NCI-H82 (cell line): ENCODE measurements at places on chromosomes 12 and 14.

DNA sequence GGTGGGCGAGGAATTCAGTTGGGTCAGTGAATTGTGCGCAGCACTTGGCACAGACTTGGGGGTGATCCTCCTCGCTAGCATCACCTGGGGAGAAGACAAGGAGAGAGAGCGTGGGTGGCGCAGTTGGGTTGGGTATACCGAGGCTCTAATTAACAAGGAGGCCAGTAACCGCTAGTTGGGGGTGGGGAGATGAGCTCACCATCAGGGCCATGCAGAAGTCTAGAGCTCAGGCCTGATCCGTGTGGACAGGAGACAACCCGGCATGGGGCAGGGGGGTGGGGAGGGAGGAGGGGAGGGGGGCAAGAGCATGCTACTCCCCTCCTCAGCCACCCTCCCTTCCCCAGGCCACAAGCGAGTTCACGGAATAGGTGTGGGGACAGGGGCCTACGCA lies 580 bp downstream of the SALL2 start:
- DNase-seq: peak; percentile 61

- DNase-seq: no peak
Measured at GRCh38 chr14:22185191-22185590, 403.8 kb downstream of the DAD1 start.

DNA sequence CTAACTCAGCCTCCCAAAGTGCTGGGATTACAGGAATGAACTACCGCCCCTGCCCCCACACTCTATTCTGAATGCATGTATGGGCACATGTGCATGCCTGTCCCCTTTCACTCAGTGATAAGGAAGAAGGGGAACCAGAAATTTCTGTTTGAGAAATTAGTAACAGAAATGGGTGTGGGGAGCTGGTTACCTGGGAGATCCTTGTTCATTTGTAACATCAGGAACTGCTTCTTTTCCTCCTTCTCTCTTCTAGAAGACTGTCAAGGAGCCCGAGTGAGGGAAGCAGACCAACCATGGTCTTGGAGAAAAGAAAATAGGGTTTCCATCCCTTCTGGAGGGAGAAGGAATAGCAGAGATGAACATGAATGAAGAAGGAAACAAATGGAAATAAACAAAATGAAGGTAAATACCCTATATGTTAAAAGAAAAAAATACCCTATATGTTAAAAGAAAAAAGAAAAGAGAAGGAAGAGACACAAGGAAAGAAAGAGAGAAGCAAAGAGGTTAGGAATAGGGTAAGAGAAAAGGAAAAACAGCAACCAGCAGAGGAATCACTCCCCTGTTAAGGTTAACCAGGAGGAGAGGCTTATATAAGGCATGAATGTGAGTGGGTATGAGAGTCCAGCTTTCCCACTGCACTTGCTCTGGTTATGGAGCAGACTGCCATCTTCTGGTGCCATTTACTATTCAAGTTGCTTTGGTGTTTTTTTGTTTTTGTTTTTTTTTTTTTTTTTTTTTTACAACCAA lies 3.3 kb downstream of the PPP1R3E start:
- peak; percentile 90 for DNase-seq

GRCh38 chr12:8834230-8834629 lies 11.8 kb downstream of the A2ML1 start:
- DNase-seq: no peak

DNA sequence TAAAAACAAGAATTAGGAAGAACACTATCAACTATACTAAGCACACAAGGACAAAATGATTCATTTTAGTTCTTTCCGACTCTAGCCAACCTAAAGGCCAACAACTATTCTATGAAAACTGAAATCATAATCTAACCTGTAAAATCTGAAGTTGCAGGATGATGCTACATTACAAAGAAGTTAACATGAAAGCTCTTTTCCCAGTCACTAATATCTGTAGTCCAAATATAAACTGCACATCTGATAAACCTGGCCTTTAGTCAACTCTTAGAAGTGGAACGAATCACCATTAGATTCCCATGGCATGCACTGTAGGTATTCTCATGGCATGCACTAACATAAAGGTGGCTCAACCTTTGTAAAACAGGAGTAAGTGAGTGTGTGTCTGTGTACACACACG lies 41.7 kb downstream of the BLTP3B start:
- no peak for DNase-seq

GRCh38 chr14:32073537-32074189 lies 3.4 kb upstream of the ARHGAP5 start:
- peak; percentile 83 for DNase-seq

DNA sequence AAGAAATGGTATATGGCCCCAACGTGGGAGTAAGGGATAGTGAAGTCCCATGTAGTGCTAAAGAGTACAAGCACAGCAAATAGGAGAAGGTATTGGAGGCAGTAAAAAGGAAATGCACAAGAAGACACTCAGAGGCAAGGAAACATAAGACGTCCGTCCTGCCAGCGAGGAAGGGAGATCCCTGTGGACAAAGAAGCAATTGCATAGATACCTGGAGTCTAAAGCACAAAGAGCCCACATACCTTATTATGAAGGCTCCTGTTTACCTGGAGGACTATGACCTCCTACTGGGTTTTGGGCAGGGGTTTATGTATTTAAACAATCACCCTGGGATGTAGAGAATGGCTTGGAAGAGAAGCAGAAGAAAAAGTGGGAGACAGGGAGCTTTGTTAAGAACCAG lies 341.2 kb upstream of the DCN start:
- no peak for DNase-seq

DNA sequence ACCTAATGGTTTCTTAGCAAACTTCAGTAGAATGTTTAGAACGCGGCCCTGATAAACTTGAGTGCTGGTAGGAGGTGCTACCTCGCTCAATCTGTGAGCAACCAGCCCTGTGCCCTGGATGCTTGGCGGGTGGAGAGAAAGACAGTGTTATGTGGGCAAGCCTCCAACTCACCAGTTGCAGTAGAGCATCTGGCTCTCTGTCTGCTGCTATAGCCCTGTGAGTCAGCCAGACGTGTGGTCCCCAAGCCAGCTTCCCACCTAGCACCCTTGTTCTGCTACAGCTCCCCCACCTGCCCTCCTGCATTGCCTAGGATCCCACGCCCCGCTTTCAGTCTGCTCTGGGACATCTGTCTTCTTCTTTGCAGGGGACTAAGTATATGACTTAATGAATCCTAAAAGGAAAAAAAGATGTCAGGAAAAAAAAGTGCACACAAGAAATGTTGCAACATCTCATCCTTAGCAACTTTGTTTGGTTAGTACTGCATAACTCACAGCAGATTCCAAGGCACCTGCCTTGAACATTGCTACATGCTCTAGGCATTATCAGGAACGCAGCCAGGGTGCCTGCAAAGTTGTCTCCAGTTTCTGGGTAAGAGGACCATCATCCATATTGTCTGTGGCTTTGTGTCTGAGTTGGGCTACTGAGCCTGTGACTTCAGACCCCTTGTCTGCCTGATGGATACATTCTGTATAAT lies 13.6 kb downstream of the SNRNP35 start:
- DNase-seq: no peak

- peak; percentile 81 for DNase-seq
Measured at GRCh38 chr12:5965950-5966383, 20.9 kb upstream of the ANO2 start.

GRCh38 chr12:83261998-83262397 lies 575.3 kb downstream of the TMTC2 start:
- peak; percentile 20 for DNase-seq

DNA sequence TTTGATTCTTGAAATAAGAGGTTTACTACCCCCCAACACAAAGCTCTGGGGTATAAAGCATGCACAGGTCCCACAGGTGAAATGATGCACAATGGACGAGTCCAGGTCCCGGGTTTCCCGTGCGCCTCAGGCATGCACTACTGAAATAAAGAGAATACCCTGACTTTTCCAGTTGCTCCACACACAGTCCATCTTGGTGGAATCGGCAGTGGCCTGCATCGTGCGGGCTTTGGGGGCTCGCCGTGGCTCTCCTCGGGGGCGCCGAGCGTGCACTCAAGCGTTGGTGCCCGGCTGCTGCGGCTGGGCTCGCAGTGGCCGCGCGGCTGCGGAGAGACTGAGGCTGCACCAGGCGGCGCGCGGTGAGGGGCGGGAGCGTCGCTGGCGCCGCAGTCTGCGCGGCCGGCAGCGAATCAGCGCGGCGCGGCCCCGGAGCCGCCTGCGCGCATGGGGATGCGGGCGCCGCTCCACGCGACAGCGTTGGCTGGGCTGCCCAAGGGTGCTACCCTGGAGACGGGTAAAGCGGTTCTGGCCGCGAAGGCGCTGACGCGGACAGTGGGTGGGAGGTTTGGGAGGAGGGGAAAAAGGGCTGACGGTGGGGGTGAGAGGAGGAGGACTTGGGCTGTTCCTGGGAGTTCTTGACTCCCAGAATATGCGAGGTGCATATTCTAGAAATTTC lies 53.8 kb upstream of the CCDC175 start:
- no peak for DNase-seq

GRCh38 chr12:6647083-6647604 lies at the start of gene ACRBP:
TSS of gene ACRBP (minus strand) at chr12:6647432. CDS start at chr12:6647366, 66 bp downstream.
- peak; percentile 76 for DNase-seq

DNA sequence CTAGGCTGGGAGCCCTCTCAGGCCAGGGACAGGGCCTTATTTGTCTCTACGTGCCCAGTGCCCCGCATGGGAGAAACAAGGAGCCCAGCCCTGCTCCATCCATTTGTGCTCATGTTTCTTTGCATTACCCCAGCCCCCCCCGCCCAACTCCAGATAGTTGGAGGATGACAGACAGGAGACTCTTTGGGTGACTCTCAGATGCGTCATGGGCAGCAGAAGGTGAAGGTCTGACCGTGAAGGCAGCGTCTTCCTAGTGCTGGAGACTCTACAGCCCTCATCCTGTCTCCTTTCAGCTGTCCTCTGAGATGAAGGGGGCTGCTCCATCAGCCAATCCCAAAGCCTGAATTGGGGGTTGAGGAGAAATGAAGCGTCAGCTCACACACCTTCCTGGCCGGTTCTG lies 283 bp upstream of the PSMB11 start:
- DNase-seq: no peak

DNA sequence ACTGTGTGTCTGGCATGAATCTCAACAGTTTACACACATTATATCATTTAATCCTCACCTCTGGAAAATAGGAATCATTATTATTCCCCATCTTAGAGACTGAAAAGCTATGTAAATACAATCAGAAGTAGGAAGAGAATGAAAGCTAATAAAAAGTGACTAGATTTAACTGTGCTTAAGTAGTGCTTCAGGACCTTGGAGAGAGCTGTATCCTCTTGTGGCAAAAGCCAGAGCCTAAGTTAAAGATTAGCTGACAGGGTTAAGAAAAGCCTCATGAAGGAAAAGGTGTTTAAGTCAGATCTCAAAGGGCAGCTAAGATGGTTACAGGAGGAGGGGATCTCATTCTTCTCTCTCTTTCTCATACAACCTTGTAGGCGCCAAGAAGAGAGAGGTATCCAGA lies 65.3 kb upstream of the TMEM233 start:
- DNase-seq: no peak

DNA sequence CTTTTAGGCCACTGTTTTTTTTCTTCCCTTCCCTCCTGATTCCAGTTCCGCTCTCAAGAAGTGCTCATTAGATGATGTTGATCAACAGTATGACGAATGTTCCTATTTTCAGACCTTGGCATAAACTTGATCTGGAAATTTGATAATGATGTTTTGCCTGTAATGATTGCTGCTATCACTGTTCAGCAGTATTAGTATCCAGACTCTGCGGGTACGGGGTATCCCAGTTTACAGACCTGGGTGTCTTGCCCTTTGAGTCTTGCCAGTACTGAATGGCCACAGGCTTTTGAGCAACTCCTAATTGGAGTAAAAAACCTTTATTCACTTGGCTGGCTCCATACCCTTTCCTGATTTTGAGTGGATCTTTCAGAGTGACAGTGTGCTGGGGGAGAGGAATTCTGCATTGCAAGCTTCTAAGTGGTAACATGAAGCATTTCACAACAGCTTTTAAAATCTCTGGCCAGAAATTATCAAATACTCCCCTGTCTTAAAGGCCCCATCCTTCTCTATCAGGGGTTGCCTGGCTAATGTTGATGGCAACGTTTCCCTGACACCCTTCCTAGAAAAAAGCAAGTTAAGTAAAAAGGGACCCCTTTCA lies 5.9 kb upstream of the ASB8 start:
- DNase-seq: no peak

- no peak for DNase-seq
Measured at GRCh38 chr12:76471579-76471978, 88.0 kb downstream of the OSBPL8 start.

DNA sequence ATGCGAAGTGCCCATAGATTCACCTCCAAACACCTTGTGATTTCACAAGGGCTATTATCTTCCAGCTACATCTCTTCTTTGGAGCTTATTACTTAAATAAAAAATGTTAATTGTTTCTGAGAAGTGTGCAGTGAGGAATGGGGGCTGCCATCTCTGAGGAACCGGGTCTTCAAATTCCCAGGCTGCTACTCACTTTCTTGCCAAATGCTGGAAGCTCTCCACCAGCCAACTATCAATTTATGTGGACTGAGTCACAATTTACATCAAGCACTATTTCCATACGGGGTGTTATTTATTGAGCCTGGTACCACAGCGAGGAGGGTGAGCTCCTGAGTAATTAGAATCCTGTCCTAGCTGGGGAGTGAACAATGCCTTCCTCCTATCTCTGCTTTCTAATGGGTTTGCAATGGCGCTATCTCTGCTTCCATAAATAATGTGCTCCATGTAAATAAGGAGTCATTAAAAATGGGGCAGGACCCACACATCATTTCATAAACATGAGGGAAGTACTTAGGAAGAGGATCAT lies 898.3 kb downstream of the VRK1 start:
- DNase-seq: no peak

- DNase-seq: no peak
Measured at GRCh38 chr12:78455991-78456390, 408.6 kb upstream of the SYT1 start.

DNA sequence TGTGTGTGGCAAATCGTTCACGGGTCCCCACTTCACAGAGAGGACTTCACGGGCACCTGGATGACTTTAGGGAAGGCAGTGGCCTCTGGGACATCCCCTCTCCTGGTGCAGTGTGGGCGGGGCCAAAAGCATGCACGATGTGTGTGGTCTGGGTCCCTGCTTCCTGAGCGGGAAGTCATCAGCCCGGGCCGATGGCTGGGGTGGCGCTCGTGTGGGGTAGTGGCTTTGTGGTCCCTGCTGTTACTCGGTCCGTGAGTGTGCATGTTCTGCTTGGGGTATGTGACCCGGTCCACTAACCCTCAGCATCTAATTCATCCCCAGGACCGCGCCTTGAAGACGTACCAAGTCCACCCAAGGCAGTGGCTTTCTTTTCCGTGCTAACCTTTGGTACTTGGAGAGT lies 142.5 kb upstream of the RTL1 start:
- no peak for DNase-seq

GRCh38 chr12:77949943-77950342 lies 119.2 kb downstream of the NAV3 start:
- no peak for DNase-seq

- DNase-seq: no peak
Measured at GRCh38 chr14:62706217-62706616, 339.0 kb downstream of the KCNH5 start.

GRCh38 chr12:11829764-11830194 lies 180.3 kb downstream of the ETV6 start:
- no peak for DNase-seq

GRCh38 chr12:32322354-32322753 lies 77.0 kb upstream of the FGD4 start:
- no peak for DNase-seq

GRCh38 chr12:126588586-126589249 lies 1523.5 kb downstream of the AACS start:
- DNase-seq: no peak

- DNase-seq: no peak
Measured at GRCh38 chr12:129276361-129277060, 423.2 kb downstream of the GLT1D1 start.
